Activated CD8-positive, alpha-beta memory T cell treated with anti-CD3 and anti-CD28 coated beads for 48 hours (primary cell): ENCODE measurements at places on chromosomes 16 and 17.
A peak's percentile ranks its signal among the peaks of the same experiment; 100 is the strongest.

DNA sequence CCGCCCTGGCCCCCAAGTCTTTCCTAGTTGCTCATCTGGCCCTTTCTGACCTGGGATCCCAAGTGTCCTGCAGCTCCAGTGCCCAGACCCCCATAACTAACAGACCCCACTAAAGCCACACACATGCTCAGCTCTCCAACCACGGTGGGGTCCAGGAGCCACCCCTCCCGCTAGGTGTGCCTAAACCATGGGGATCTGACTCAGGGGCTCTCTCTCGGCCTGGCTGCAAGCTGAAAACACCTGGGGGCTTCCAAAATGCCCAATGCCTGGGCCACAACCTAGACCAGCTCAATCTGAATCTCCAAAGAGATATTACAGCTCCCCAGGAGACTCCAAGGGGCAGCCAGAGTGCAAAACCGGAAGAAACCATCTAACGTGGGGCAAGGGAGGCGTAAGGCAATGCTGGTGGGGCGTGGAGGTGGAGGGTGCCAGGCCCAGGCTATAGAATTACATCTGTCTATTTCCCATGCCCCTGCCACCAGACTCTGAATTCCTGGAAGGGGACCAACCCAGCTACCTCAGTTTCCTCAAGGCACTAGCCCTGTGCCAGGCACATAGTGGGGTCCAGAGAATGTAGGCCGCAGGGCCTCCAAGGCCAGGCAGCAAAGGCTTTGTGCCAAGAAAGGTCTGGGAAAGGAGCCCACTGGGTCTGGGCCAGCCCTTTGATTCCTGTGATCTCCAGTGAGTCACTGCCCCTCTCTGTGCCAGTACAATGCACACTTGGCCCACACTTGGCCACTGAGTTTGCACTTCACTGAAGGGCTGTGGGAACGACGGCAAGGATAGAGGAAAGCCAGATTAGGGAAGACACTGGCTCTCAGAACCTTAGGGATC, 3.3 kb downstream of the CD2BP2 start:
- DNase-seq, result no peak

DNA sequence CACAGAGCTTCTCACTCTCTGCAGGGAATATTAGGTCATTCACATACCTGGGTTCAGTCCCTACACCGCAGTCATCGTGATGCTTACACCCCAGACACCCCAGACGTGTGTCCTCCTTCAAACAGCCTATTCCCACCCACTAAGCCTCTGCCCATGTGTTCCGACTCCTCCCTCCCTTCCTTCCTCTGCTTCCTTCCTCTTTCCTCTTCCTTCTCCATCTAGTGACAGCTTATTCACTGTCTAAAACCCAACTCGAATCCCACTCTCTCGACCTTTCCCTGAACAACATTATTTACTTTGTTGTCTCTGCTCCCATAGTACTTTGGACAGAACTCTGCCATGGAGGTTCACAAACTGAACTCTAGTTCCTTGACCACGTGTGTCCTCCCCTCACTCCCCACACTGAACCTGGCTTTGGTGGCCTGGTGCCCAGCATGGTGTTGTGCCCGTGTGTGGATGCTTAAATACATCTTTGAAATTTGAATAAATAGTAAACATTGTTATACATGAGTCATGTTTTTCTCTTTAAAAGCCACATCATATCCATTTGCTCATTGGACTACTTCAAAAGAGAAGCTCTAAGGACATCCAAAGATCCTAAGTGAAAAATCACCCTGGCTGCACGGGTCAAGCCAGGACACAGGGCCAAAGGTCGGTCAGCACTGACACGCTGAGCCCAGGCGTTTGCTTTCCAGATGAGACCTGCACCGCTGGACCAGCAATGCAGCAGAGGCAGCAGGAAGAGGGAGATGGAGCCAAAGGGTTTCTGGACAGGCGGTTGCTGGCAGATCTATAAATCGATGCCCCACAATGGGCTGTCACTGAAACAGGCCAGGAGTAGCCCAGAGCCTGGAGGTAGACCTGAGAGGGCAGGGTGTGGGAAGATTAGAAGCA, 14.1 kb upstream of the G6PC1 start:
- DNase-seq, result no peak

DNA sequence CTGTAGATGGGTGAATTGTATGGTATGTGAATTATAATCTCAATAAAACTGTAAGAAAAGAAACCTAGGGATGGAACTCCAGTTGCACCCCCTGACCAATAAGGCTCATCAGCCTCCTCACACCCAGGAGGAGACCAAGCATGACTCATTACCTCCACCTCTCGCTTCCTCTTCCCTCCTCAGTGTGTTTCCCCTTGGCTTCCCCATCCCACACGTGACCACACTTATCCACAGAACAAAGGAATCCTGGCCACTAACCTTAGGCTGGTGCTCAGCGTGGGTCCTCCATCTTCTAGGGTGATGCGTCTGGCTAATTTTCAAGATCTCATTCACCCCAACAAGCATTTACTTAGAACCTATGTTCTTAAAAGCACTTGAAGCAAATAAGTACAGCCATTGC, 36.2 kb upstream of the MAP3K14 start:
- no peak for DNase-seq

GRCh38 chr16:31149894-31150890, at the start of gene PRSS36:
Gene PRSS36, minus strand, starts transcription at chr16:31150066. Its CDS starts 31 bp downstream, at chr16:31150035.
- no peak for DNase-seq

- no peak for DNase-seq
Measured at GRCh38 chr17:11170881-11171280, 70.1 kb upstream of the SHISA6 start.

DNA sequence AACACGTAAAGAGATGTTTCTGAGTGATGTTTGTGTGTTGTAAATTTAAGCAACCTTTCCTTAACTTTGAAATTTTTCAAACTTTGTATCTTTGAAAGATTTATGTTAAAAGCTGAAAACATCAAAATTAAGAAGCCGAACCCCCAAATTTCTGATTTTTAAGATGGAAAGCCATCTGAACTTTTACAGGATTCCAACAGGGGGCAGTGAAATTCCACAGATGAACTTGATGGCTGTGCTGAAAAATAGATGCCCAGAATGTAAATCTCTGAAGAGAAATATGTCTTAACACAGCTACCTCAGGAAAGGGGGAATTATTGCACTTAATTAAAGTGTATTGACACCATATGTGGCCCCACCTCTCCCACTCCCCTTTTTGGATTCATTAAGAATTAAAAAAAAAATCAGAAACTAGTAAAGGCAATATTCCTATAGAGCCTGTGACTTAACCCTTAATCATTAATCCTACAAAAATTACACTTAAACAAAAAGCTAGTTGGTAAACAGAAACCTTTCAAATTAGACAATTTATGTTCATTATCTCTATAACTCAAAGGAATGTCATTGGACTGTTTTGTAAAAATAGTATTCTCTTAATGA, 597.9 kb downstream of the KCNJ2 start:
- no peak for DNase-seq

GRCh38 chr17:17934806-17935205, 37.4 kb downstream of the TOM1L2 start:
- no peak for DNase-seq

- no peak for DNase-seq
Measured at GRCh38 chr16:81548551-81548875, 103.9 kb downstream of the CMIP start.

GRCh38 chr17:50198026-50198669, 3.3 kb downstream of the COL1A1 start:
- peak; percentile 39 for DNase-seq

- peak; percentile 94 for DNase-seq
Measured at GRCh38 chr16:67247192-67248072, at the start of gene FHOD1. Gene FHOD1, minus strand, starts transcription at chr16:67247481. Its CDS starts 71 bp downstream, at chr16:67247410.

GRCh38 chr16:14140923-14141322, 69.8 kb downstream of the MRTFB start:
- no peak for DNase-seq

DNA sequence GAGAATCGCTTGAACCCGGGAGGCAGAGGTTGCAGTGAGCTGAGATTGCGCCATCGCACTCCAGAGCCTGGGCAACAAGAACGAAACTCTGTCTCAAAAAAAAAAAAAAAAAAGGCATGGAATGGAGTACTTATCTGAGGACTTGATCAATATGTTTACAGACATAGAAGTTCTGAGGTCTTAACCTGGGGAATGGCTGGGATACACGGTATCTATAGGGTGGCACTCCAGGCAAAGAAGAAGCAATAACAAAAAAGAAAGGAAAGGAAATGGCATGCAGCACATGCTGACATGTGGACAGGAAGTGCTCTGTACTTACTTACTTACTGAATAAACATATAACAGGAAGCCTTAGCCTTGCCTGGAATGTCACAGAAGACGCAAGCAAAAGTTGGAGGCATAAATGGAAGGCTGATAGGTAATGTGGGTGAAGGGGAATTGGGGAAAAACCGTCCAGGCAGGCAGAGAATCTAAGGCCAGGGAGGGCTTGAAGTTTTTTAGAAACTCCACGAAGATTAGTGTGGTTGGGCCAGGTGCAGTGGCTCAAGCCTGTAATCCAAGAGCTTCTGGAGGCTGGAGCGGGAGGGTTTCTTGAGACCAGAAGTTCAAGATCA, 10.1 kb upstream of the SPOP start:
- no peak for DNase-seq

DNA sequence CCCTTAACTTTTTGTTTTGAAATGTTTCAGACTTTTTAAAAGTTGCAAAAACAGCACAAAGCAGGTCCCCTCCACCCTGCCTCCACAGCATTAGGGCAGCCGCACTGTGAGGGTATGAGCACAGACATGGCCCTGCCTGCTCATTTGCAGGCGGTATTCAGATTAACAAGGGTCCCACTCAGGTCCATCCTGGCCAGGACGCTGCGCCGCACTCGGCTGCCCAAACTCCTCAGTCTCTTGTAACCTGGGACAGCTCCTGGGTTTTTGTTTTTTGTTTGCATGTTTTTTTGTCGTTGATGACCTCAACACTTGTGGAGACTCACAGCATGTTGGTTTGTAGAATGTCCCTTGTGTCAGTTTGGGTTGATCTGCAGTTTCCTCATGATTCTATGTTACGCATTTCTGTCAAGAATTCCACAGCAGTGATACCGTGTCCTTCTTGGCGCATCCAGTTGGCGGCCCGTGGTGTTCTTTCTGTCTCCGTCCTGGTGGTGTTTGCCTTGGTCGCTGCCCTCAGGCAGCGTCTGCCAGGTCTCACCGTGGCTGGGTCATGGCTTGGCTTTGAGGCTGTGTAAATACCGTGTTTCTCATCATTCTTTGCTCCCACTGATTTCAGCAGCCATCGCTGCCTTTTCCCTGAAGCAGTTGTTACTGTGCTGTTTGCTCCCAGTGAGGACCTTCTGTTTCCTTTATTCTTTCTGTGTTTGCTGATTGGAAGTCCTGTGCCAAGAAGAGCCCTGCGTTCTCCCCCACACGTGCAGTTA, 18.5 kb downstream of the CRAMP1 start:
- DNase-seq, result no peak
